RPMI8226 (cell line): ENCODE measurements at places on chromosomes 2 and 18.

GRCh38 chr2:158799181-158799580 is 4.1 kb downstream of the DAPL1 start:
- no peak for DNase-seq

DNA sequence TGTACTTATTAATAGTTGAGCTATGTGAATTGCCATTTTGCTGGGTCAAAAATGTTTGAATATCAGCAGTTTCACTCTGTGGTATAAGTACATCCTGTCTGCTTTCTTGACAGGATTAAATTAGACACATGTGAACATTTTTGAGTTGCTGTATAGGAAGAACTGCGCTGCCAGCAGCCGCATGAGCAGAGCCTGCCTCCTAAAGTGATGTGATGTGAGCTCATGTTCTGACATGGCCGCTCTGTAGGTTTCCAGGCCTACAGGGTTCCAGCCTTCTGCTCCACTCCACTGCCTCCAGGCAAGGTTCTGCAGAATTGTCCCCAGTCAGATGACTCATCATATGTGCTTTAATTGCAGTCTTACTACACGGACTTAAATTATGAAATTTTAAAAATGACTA is 119.7 kb upstream of the NFATC1 start:
- DNase-seq: peak; percentile 68

DNA sequence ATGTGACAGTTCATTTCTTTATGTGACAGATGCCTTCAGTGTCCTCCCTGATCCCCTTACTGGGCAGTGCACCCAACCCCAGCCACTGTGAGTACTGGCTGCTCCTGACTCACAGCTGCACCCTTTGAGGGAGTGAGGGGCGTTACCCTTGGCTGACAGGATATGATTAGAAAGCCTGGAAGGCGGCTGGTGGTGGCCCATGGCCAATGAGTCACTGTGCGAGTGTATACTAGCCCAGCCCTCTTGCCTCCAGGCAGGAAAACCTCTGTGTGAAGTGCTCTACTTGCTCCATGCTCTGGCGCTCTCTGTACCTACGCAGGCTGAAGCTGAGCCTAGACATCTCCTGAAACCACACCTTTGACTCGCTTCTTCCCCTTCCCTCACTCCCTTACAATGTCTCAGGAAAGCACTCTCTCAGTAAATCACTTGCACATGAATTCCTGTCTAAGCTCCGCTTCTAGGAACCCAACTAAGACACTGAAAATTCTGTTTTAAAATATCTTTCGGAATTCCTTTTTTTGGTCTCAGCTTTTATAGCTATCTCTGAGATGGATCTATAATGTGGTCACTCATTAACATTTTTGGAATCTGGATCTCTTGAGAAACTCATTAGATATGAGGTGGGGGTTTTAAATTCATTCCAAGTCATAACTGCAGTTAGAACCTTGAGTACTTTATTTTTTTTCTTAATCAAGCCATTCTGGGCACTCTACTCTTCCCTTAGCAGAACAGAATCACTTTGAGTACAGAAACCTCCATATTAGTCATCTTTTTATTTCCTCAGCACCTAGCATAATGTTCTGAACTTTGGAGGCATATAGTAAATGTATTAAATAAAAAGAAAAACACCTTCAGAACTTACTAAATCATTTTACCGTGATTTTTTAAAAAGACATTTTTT is 25.3 kb upstream of the STAM2 start:
- DNase-seq: peak; percentile 67

- no peak for DNase-seq
Observed at GRCh38 chr18:68438983-68439382, 275.9 kb downstream of the TMX3 start.

- no peak for DNase-seq
Observed at GRCh38 chr2:127326289-127326945, 32.5 kb upstream of the ERCC3 start.

- DNase-seq: no peak
Observed at GRCh38 chr2:133748007-133748700, 179.9 kb upstream of the NCKAP5 start.

- DNase-seq: no peak
Observed at GRCh38 chr18:75203416-75204268, 5.3 kb downstream of the PTGR3 start.

GRCh38 chr2:10300328-10300920 is 2.3 kb upstream of the HPCAL1 start:
- no peak for DNase-seq

GRCh38 chr2:181362561-181362960 is 94.6 kb upstream of the ITGA4 start:
- no peak for DNase-seq
